DMS 273 treated with DMSO at 0.1 percent for 48 hours (cell line): ENCODE measurements at places on chromosomes 3 and 15.

DNA sequence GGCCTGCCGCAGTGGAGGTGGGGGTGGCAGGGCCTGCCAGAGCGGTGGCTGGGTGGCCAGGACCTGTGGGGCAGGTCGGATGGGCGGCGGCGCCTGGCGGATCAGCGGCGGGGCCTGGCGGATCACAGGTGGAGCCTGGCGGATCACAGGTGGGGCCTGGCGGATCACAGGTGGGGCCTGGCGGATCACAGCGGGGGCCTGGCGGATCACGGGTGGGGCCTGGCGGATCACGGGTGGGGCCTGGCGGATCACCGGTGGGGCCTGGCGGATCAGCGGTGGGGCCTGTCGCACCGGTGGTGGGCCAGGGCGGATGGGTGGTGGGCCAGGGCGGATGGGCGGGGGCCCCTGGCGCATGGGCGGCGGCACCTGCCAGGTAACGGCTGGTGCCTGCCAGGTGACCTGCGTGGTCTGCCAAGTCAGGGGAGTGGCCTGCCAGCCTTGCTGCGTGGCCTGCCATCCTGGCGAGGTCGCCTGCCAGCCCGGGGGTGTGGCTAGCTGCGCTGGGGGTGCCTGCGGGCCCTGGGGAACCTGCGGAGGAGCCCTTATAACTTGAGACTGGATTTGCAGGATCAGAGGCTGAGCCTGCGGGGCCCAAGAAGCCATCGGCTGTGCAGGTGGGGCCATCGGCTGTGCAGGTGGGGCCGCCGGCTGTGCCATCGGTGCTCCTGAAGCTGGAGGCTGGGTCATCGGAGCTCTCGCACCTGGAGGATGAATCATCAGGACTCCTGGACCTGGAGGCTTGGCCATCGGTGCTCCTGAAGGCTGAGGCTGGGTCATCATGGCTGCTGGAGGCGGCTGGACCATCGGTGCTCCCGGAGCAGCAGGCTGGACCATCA lies 1.3 kb downstream of the MAGEL2 start:
- no peak for DNase-seq

- no peak for DNase-seq
These were observed 124.6 kb downstream of the IGF1R start for GRCh38 chr15:98772895-98773294.

- no peak for DNase-seq
These were observed 6.8 kb upstream of the GATA2 start for GRCh38 chr3:128499724-128500275.

DNA sequence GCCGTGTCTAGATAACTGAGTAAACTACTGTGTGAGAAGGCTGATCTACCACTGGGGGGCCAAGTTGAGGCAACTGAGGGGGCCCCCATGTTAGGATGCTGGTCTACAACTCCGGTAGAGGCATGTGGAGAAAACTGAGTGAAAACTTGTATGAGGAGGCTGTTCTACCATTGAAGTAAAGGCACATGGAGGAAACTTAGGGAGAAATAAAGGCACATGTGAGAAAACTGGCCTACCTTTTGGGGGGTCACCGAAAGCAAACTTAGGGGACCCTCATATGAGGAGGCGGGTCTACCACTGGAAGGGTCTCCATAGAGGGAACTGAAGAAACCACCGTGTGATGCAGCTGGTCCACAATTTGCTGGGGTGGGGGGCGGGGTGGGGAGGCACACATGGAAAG lies 155.2 kb downstream of the FBLN2 start:
- no peak for DNase-seq

- no peak for DNase-seq
These were observed 5.9 kb upstream of the DNAJB8 start for GRCh38 chr3:128472449-128473179.
